GM03348 (cell line): ENCODE measurements at places on chromosomes 12 and 14.

- DNase-seq: no peak
These were observed 93.8 kb downstream of the MED13L start for GRCh38 chr12:116183741-116184141.

GRCh38 chr12:58372298-58372697 is 430.9 kb downstream of the ATP23 start:
- DNase-seq: no peak

DNA sequence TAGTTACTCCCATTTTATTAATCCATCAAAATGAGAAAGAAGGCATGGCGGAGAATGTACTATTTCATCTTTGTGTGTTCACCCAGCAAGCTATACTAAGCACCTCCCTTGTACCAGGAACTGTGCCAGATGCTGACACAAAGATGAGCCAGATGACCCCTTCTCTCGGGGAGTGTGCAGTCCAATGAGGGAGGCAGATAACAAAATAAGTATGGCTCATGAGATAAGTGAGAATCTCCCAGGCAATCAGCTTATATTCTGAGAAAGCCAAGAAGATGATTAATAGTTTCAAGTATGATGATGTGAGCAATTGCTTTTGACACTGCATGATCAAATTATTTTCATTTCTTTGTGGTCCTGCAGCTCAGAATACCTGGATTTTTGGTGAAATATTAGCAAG is 1.3 kb upstream of the TMEM233 start:
- DNase-seq: no peak

DNA sequence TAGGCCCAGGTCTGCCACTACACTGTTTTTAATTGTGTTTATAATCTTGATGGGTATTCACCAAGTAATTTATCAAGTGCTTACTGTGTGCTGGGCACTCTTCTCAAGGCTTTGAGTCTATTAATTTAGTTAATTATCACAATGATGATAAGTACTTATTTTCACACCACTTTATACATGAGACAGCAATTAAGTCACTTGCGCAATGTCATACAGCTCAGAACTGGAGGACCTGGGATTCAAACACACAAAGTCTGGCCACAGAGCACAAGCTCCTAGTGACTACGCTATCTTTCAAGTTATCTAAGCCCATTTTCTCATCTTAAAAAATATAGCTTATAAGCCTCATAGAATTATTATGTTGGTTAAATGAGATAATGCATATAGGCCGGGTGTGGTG is 85.0 kb downstream of the LLPH start:
- DNase-seq: no peak

DNA sequence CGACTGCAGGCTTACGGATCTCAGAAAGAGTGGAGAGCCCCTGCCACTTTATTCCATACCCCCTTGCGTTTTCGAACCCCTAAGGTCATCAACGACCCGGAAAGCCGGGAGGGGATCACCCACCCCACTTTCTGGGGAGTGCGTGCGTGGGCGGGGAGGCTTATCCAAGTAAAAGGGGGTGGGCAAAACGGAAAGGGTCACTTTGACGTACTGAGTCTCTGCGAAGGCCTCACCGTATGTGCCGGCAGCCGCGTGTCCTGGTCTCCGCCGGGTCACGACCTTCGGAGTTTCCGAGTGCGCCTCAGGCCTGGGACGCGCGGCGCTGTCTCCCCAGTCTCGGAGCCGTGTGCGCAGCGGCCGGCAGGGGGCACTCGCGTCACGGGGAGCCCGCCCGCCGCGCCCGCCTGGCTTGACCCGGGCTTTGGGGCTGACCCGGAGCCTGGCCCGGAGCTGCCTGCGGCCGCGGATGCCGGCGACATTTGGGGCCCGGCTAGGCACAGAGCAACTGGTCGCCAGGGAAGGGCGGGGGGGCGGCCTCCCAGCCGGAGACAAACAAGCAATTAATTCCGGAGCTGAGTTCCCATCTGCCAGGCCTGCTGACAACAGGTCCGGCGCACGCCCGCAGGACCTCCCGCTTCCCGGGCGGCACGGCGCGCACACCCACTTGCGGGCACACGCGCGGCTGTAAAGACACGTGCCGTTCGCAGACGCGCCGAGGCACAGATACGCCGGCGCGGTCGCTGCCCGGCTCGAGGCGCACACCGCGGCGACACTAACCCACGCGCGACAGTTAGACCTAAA is 890 bp upstream of the KIF26A start:
- DNase-seq: peak; percentile 92

GRCh38 chr12:89476232-89476631 is 48.4 kb downstream of the GALNT4 start:
- DNase-seq: no peak

- DNase-seq: no peak
These were observed 72.3 kb downstream of the SRGAP1 start for GRCh38 chr12:63916561-63917476.

GRCh38 chr14:64391986-64392385 is 3.8 kb downstream of the MTHFD1 start:
- DNase-seq: no peak

DNA sequence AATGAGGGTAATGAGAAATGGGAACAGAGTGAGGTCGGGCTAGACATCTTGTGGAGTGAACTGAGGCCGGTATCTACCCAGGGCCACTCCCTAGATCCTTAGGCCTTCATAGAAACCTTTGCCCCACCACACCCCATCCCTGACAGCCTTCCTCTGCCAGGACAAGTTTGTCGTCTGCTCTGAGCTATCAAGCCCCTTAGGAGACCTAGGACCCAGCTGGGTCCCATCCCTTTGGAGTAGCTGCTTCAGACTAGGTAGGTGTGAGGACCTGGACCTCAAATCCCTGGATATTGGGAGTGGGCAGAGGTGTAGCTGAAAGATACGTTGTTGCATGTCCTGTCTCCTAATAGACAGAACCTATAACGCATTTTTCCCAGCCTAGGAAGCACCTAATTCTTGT is at the start of gene TMEM253:
Gene TMEM253, plus strand, starts transcription at position 136 of the 400 bp plus-strand sequence. CDS start 278 bp downstream, outside the sequence.
- no peak for DNase-seq

DNA sequence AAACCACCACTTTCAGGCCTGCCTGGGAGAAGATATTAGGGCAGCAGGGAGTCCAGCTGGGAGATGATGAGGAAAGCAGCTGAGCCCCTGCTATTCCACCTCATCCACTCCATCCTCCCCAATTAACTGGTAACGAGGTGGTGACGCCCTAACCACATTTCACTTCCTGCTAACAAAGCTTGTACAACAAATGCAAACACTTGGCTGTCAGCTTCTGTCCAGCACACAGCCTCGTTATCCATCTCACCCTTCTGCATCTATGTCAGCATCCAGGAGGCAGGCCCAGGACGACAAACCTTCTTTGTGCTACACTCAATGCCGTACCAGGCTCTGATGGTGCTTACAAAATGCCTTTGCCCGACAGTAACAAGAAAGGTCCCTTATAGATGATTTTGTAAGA is 225.4 kb downstream of the APAF1 start:
- no peak for DNase-seq

DNA sequence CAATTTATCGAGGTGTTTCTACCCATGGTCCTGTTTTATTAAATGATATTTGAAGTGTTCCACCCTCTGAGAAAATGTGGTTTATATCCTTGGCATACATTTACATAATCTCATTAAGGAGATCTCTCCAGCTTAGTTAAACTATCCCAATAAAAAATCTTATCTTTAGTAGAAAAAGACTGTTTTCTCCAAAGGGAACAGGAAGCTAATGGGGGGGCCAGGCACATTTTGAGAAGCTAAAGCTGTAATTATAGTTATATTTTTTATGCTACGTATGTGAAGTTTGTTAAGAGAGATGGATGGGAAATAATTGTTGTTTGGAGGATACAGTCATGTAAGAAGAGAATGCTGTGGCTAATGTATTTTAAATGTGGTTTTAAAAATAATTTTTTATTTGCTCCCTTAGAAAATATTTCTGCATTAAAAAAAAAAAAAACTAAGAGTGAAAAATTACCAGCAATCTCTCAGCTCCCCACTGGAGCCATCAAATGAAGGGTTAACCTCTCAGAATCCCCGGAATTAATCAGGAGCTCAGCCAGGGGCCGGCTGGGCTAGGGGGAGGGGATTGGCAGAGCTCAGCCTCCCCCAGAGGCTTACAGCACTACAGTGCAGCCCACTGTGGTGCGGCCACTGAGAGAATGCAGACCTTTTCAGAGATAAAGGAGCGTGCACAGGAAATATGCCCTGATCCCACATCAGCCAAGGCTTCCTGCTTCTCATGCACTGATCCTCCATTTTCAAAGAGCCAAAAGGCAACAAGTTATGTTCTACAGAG is 185.8 kb downstream of the EGLN3 start:
- no peak for DNase-seq

DNA sequence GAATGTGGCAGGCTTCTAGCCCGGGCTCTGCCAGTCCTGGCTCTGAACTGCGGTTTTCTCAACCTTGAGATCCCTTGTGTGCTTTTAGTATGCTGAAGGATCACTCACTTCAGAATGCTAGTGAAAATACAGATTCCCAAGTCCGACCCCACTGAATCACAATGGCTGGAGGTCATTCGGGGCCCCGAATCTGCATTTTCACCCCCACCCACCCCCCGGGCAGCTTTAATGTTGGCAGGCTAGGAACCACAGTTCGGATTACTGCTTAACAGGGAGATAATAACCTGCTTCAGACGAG is 573 bp upstream of the SUSD6 start:
- DNase-seq: peak; percentile 24

DNA sequence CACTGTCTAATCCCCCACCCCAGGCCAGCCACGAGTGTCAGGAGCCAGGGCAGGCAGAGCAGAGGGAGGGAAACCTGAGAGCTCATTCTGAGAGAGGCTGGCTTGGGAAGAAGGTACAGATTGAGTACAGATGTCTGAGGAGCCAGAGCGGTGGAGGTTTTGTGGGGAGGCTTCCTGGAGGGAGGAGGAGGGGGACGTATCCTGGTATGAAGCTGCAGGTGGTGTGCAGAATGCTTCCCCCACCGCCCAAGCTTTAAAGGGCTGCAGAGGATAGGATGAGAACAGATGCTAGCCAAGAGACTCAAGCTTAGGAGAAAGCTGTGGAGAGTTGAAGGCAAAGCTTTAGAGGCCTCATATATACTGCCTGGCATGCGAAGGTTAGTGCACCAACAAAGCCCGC is 3.2 kb upstream of the TAMALIN start:
- no peak for DNase-seq

GRCh38 chr12:131683266-131684014 is 27.4 kb upstream of the SFSWAP start:
- no peak for DNase-seq

DNA sequence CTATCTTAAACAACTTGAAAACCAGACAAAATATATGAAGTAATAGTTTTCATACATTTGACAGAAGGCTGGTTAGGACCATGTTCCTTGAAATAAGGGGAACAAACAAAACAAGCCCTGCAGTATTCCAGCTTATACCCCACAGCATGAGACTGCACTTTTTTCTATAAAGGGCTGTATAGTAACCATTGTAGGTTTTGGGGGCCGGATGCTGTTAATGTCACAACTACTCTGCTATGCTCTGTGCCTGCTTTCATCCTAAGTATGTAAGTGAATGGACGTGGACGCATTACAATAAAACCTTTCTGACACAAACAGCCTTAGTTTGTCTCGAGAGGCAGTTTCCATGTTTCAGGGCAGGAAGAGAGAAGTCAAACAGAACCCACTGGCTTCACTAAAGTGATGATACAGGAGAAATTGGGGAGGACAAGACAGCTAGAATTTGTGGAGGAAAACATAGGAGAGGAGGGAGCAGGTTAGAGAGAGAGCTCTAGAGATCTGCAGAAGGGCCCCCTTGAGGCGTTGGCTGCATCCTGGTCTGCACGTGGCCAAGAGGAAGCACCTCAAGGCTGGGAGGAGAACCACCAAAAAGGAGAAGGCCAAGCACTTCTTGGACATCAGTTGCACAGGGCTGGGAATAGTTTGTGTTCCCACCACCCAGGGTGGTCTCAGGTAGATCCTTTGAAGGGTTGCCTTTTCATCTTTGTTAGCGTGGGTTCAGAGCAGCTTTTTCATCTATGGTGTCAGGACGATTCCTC is 63.7 kb downstream of the TRAF3 start:
- no peak for DNase-seq

GRCh38 chr12:128808651-128809050 is 15.1 kb downstream of the SLC15A4 start:
- DNase-seq: no peak

- DNase-seq: no peak
These were observed 3.2 kb downstream of the TMBIM4 start for GRCh38 chr12:66166561-66166960.

- no peak for DNase-seq
These were observed 17.1 kb upstream of the SLC6A12 start for GRCh38 chr12:230925-231671.

DNA sequence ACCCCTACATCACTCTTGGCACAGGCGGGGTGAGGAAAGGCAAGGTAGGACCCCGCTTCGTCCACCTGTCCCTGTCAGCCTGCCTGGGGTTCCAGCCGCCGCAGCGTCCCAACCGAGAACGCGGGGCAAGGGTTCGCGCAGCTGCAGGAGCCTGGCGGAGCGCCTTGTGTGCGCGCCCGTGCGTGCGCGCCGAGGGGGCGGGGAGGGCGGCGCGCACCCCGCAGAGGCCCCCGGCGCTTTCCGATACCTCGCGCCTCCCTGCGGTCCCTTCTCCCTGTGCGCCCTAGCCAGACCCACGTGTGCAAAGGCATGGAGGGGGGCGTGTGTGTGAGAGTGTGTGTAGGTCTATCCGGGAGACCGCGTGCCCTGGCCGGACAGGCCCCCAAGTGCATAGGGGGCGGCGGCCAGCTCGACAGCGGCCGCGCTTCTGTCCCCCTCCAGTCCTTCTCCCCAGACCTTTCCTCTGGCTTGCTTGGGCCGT is 122.4 kb downstream of the TSPAN9 start:
- peak; percentile 50 for DNase-seq

- no peak for DNase-seq
These were observed 21.0 kb upstream of the ACSM4 start for GRCh38 chr12:7282844-7283243.

GRCh38 chr14:106490442-106490841 is 964.1 kb downstream of the TMEM121 start:
- DNase-seq: no peak

DNA sequence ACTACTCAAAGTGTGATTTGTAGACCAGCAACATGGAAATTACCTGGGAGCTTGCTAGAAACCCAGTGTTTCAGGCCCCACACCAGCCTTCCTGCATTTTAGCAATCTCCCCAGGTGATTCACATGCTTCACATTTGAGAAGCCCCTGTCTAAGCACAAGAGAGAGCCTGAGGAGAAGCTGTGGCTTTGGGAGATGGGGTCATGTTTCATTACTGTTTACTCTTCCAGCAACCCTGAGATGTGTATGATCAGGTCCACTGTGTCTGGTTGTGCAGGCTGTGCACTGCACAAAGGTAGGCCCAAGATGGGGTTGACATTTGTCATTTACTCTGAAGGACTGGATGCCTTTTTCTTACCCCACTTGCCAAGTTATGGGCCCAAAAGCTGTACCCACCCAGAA is 190.1 kb downstream of the SLC41A2 start:
- no peak for DNase-seq

- DNase-seq: peak; percentile 54
These were observed 58.9 kb downstream of the DDX51 start for GRCh38 chr12:132085291-132085635.

- DNase-seq: no peak
These were observed 11.2 kb downstream of the TRPV4 start for GRCh38 chr12:109821968-109822367.
